H9 (cell line): ENCODE measurements at places on chromosomes 6 and 20.

DNA sequence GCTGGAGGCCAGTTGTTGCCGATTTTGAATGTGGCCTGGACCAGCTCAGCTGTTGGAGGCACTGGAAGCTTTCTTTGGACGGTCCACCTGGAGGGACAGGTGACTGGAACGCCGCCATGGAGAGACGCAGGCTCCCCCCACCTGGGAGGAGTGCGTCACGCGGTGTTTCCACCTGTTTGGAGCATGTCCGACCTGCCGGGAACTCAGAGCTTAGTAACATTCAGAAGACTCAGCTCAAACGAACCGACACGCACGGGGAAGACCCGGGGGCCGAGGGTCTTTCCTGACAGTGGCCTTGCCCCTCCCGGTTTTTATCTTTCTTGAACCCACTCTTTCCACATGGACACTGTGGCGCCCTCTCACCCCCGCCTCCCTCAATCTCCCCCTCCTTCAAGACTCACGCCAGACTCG is 141.6 kb downstream of the SMOC2 start:
- DNase-seq = no peak

GRCh38 chr6:71808865-71809264 is 77.5 kb upstream of the RIMS1 start:
- no peak for DNase-seq

- DNase-seq = no peak
Observed at GRCh38 chr6:26243132-26243531, 121.9 kb upstream of the BTN3A2 start.

DNA sequence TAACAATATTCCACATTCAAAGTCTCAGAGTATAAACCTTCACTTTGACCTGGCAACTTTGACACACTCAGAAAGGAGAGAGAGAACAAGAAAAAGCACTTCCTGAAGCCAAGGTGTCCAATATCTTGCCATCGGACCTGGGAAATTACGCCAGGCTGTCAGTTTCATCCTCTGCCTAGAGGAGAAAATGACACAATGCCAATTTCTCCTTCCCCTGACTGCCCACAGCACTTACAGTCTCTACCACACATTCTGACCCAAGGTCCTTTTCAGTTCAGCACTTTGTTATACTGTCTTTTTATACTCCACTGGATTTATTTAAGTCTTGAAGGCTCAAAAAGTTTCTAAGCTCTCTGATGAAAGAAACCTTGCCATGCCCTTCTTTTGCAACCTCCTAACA is 250.4 kb downstream of the GMPR start:
- DNase-seq = no peak

DNA sequence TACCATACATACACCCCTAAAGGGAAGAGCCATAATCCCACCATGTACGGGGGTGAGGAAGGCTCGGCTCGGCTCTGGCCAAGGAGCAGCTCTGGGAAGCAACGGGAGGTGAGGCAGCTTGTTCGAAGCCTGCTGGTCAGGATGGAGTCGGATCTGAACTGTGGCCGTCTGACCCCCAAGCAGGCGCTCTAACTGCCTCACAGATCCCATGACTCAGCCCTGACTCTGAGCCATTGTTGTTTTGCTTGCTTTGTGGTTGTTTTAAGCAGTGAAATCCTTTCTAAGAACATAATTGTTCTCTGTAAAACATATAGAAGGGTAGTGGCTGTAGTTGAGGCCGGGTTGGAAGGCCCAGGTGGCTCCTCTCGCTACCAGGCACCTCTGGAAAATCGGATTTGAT is 10.9 kb downstream of the C6orf132 start:
- no peak for DNase-seq

DNA sequence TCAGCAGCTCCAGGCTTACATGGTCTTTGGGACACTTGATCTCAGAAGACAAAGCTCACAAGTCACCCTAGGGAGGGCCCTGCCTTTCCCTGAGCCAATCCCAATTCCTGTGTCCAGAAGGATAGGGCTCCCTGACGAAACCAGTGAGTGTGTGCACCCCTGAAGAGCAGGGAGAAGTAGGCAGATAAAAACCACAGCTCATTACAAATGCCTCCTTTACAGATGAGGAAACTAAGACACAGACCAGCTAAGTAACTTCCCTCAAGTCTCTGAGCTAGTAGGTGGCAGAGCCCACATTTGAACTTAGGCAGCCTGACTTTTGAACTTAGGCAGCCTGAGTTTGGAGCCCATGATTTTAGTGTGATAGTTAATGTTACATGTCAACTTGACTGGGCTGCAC is 6.7 kb upstream of the ZFAND3 start:
- no peak for DNase-seq

GRCh38 chr6:139640448-139640847 is 266.0 kb upstream of the CITED2 start:
- DNase-seq = no peak

DNA sequence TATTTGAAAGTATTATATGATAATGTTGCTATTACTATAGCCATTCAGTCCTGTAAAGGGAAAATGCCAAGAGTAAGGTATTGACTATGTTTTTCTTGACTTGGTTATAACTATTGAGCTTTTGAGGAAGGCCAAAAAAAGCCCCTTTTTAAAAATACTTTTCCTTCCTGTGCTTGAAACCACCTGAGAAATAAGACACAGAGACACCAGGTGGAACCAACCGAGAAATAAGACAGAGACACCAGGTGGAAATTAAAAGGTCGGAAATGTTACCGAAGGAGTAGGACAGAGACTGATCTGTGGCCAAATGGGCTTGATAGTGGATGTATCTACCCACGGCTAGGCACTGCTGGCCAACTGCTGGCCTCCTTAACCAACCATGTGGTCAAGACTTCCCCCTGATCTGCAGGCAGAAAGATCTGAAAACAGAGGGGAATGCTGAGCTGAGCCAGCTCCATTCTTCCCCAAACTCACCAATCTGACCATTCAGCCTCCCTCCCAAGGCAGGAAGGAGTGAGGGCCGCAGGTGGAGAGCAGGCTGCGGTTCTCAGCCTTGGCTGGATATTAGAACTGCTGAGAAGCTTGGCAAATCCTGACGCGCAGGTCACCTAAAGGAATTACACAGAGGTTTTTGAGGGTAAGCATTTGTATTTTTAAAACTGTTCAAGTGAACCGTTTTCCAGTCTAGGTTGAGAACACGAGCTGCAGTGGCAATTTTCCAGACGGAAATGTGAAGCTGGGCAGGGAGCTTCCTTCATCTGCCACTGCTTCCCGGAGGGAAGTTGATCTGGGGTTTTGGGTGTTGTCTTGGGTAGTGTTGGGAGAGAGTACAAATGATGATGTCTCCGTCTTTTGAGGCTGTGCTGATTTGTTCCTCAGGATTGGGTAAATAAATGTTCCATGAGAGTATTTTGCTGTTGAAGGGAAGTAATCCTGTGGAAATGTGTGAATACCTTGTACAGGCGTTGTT is 121.7 kb upstream of the EXOC2 start:
- DNase-seq = no peak

- DNase-seq = peak; percentile 39
Observed at GRCh38 chr20:40688129-40689099, 622 bp downstream of the MAFB start.

DNA sequence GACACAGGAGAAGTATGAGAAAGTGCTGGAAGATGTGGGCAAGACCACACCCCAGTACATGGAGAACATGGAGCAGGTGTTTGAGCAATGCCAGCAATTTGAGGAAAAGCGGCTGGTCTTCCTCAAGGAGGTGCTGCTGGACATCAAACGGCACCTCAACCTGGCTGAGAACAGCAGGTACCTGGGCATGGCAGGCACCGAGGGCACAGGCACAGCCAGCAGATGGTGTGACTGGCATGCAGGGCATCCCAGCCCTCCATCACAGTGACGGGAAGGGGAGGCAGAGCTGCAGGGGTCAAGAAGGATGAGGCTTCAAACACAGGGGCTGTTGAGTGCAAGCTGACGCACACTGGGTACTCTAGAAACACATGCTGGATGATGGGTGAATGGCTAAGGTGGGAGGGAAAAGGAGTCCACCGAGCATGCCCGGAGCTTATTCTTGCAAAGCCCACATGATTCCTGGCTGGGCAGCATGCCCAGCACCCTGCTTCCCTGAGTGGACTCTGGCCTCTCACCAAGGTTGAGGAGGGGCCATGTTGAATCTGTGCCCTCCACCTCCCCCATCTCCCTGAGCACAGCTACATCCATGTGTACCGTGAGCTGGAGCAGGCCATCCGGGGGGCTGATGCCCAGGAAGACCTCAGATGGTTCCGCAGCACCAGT is 26.3 kb downstream of the SPDEF start:
- no peak for DNase-seq

GRCh38 chr6:102766963-102767362 is 1373.5 kb downstream of the GRIK2 start:
- no peak for DNase-seq

- no peak for DNase-seq
Observed at GRCh38 chr6:106972500-106972899, 2.0 kb downstream of the CD24 start.

DNA sequence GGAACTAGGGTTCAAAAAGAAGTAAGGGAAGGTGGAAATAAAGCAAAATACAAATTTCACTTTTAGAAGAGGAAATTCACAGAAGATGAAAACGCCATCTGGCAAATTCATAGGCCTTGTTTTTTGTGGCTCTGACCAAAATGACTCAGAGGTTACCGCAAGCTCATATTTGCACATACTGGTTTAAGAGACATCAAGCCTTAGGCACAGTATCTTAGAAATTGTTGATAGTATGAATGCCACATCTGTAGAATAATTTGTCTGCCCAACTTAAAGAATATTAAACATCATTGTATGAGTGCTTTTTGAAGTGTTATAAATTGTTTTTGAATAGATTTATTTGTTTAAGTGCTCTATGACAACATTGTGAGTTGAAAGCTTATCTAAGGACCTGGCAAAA is 10.6 kb downstream of the TAAR1 start:
- no peak for DNase-seq

- DNase-seq = no peak
Observed at GRCh38 chr6:128336436-128337095, 183.8 kb downstream of the PTPRK start.

DNA sequence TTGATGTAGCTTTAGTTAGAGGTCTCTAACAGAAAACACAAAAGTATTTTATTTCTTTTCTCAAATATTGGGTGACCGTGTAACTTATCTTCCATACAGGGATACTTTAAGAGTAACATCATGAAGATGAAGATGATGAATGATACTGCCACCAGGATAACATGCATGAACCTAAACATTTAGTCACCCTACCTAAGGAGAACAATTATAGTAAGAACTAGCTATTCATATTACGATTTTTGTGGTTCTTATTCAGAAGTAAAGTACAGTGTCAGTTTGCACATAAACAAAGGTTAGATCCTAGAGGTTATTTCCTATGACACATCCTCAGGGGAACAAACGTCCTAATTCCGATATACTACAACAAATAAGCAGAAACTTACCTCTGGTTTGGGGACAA is 21.0 kb downstream of the CLDN20 start:
- DNase-seq = no peak

DNA sequence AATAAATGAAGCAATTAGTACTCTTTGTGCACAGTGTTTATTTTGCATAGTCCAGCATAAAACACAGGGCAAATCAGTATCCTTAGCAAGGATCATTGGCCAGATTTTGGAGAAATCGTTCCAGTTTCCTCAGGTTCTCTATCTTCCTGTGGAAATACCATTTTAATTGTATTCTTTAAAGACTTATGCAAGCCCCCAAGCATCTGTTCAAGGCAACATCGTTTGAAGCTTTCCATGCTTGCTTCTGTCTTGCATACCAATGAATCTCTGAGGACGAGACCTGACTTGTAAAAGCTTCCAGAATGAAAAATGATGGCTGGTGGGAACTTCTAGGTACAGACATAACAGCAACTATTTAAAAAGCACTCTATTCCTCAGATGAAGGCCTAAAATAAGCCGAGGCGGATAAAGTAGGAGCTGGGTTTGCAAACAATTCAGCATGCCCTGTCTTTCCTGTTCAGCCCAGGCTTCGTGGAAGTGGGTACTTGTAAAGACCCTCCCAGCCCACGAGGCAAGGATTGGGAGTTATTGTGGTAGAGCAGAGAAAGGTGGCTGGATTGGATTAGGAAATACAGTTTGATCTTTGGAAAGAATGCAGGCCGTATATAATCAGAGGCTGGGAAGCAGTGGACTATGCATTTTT is 21.6 kb downstream of the NRSN1 start:
- no peak for DNase-seq

DNA sequence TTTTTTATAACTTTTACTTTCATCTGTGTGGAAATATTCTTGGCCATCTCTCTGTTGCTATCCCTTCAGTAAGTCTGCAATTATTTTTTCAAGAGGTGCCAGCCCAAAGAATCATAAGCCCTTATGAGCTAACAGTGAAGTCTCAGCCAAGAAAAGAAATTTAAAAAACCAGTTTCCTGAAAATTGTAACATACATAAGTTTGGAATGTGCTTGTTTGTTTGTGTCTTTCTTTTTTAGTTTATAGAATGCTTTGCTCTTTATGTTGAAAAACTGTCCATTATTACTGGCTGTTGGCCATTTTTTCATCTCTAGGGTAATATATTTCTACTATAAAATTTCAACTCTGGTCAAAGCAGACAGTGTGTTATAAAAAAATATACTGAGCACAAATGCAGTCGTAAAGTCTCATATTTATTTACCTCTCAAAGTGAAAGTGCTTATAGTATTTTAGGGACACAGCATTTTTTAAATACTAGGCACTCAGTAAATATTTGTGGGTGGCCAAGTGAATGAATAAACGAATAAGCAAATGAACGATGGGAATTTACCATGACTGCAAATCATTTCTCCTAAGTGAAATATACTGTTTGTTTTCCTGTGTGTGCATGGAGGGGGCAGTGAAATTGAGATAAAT is 659.7 kb downstream of the KIF16B start:
- DNase-seq = no peak

DNA sequence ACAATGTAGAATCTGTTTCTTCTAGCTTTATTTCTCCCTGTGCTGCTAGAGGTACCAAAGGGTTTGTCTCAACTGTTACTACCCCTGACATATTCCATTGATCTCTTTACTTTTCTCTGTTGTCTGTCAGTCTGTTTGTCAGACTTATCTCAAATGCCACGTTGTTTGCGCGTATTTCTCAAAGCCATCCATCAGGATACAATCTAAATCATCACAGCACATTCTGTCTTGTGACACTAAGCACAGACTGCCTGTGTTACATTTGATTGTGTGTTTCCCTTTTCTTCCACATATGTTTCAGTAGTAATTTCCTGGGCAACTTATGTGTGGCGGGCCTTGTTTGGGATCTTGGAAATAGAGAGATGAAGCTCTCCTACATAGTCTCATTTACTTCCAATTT is 30.2 kb upstream of the SERINC3 start:
- DNase-seq = no peak

- no peak for DNase-seq
Observed at GRCh38 chr20:62968378-62969178, 16.1 kb downstream of the SLC17A9 start.

DNA sequence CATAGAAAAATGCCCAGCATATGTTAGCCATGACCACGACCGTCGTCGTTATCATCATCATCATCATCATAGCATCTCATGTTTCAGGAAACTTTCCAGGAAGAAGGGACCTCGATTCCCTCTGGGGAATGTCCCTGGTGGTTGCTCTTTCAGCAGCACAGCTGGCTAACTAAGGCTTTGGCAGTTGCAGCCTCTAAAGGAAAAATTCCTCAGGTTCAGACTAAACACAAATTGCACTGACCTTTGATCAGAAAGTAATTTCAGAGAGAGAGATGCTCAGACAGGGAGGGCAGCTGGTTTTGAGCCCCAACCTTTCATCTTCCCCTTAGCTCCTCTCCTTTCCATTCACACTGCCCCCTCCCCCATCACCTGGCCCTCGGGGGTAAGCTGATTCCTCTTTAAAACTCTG is 5.6 kb upstream of the CFB start:
- DNase-seq = no peak

- DNase-seq = no peak
Observed at GRCh38 chr20:49916146-49917002, 1.0 kb upstream of the SPATA2 start.
